ENCODE measurements at places on chromosomes 16 and 17. TPM values are rescaled to one million over a fixed set of nuclear protein-coding genes. Genes with fewer than 3 reads are reported as not detected.

The XAF1 gene
- 2.5 TPM for total RNA-seq

The EEF2KMT gene
- 2.2 TPM for total RNA-seq

- no peak for DNase-seq
Observed at GRCh38 chr16:3022684-3023414, 893 bp downstream of the HCFC1R1 start.

GRCh38 chr17:31493656-31494155, 102.2 kb downstream of the RAB11FIP4 start:
- DNase-seq = no peak

GRCh38 chr17:77442976-77443747, 302.4 kb downstream of the SEC14L1 start:
- no peak for DNase-seq

All from occipital lobe (tissue), 3 donors.